ENCODE measurements at places on chromosomes 11 and 22. TPM values are rescaled to one million over a fixed set of nuclear protein-coding genes. Genes with fewer than 3 reads are reported as not detected.

The SHISAL1 gene
- 1.6 TPM for total RNA-seq

The ANGPTL5 gene
- not detected for total RNA-seq

The VSIG2 gene
- not detected for total RNA-seq

The NXPE2 gene
- total RNA-seq: not detected

The SCGB1A1 gene
- total RNA-seq: not detected

The MRGPRX4 gene
- 0.55 TPM for total RNA-seq

The MAPK8IP1 gene
- total RNA-seq: 2.4 TPM

The OR52L1 gene
- total RNA-seq: not detected

The ADAMTS8 gene
- total RNA-seq: not detected

The TRIM51 gene
- not detected for total RNA-seq

The MLC1 gene
- not detected for total RNA-seq

The SSH3 gene
- total RNA-seq: 64.1 TPM

The SYT7 gene
- total RNA-seq: 10.8 TPM

The FGF19 gene
- 0.16 TPM for total RNA-seq

The C11orf21 gene
- not detected for total RNA-seq

The LRRC10B gene
- total RNA-seq: not detected

The C11orf52 gene
- total RNA-seq: not detected

The OR52E8 gene
- not detected for total RNA-seq

The LARGE2 gene
- 75.3 TPM for total RNA-seq

The E2F8 gene
- 1.0 TPM for total RNA-seq

The DKK3 gene
- 315 TPM for total RNA-seq

The APOL6 gene
- total RNA-seq: 4.3 TPM

The FAM180B gene
- not detected for total RNA-seq

The OR10D3 gene
- not detected for total RNA-seq

The RCOR2 gene
- total RNA-seq: 0.23 TPM

The RIBC2 gene
- 0.87 TPM for total RNA-seq

The FAM111B gene
- total RNA-seq: 2.3 TPM

The TM7SF2 gene
- 18.6 TPM for total RNA-seq

The EFCAB6 gene
- total RNA-seq: 0.11 TPM

The MMP13 gene
- not detected for total RNA-seq

The OR5A1 gene
- total RNA-seq: not detected

The NTM gene
- 17.3 TPM for total RNA-seq

The PATE4 gene
- total RNA-seq: not detected

The MPZL2 gene
- total RNA-seq: 80.6 TPM

The OR5D14 gene
- not detected for total RNA-seq

The AIFM3 gene
- 4.0 TPM for total RNA-seq

The KCNK4 gene
- total RNA-seq: 0.80 TPM

The RAB36 gene
- 1.4 TPM for total RNA-seq

The ASRGL1 gene
- not detected for total RNA-seq

The TUB gene
- 0.70 TPM for total RNA-seq

The VPS37C gene
- 11.5 TPM for total RNA-seq

The CNGA4 gene
- not detected for total RNA-seq
